NCI-H1417 treated with DMSO at 0.1 percent for 48 hours (cell line): ENCODE measurements at places on chromosomes 5 and 9.

- no peak for DNase-seq
Measured at GRCh38 chr5:60806591-60807243, 37.4 kb downstream of the ELOVL7 start.

- no peak for DNase-seq
Measured at GRCh38 chr9:121985792-121986494, 107.2 kb downstream of the TTLL11 start.

DNA sequence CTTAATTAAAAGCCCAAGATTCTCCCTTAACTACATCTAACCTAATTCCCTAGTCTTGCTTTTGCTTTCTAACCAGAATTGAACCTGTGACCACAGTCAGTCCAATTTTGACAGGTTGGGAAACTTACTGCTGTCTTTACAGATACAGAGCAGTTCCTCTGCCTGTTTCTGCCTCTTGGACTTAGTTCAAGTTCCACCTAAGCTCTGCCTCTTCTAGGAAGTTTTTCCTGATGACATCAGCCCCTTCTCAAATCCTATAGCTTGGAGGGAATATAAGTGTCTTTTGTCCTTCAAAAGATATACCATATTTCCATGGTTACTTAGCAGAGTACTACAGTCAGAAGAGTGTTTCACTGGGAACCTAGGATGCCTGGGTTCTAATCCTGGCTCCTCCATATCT is 31.7 kb downstream of the BRINP1 start:
- DNase-seq = no peak

DNA sequence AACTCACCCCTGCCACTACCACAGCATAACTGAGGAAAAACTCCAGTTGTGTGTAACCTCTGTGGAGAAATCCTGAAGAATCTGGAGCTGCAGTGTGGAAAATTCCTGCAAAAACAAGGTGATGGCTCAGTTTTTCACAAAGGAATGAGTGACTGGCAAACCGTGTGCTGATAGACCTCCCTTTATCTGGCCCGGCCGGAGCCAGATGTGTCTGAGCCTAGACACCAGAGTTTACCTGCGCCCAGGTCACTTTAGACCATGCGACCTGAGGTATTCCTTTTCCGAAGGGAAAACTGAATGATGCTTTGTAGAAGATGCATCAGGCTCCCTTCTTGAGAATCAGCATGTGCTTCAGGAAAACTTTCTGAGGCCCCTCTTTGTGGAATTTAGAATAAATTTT is 16.2 kb downstream of the SLC25A48 start:
- DNase-seq = no peak

GRCh38 chr9:82882138-82882537 is 180.8 kb downstream of the RASEF start:
- DNase-seq = no peak

DNA sequence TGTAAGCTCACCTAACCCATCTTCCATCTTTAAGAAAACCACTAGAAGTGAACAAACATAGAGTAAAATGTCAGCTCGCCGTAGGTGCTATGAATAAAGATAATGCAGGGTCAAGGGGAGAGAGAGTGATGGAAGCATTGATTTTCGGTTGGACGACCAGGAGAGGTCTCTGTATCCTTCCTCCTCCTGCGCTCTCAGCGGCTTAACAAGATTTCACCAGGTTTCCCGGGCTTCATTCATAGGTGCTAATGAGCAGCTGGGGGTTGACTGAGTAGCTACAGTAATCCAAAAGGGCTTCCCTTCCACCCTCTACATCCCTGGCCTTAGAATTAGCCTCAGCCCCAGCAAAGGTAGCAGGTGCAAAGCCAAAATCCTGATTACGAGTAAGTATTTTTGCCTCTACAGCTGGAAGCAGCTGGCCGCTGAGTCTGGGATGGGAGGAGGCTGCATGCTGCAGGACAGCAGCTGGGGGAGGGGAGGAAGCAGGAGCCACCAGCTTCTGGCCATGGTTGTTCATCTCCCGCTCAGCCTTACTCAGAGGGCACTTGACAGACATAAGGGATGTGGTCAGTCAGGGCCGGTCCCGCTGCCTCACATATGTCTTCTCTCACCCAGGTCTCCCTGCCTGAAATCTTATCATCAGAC is 112.0 kb upstream of the IL12B start:
- no peak for DNase-seq

DNA sequence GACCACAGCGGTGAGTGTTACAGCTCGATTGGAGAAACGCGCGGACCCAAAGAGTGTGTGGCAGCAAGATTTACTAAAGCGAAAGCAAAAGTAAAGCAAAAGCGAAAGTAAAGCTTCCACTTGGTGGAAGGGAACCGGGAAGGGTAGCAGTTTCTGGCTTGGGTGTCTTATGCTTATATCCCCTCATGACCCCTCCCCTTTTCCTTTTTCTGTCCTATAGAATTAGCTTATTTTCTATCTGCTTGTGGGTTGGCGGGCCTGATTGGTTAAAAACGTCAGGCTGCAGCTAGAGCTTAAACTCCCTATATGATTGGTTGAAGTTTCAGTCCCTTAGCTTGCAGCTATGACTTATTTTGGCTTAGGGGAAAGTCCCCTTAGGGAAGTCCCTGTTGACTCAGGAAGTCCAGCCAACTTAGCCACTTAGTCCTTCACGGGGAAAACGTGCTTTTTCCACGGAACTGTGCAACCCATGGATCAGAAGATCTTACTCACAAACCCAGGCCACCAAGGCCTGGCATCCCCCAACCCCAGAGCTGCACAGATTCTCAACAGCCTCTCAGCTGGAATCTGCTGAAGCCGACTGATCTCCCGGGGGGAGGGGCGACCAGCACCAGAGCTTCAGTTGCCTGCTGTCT is 114.2 kb upstream of the ADAMTS16 start:
- DNase-seq = no peak

GRCh38 chr5:180172447-180173197 is 36.4 kb downstream of the RASGEF1C start:
- DNase-seq = no peak

DNA sequence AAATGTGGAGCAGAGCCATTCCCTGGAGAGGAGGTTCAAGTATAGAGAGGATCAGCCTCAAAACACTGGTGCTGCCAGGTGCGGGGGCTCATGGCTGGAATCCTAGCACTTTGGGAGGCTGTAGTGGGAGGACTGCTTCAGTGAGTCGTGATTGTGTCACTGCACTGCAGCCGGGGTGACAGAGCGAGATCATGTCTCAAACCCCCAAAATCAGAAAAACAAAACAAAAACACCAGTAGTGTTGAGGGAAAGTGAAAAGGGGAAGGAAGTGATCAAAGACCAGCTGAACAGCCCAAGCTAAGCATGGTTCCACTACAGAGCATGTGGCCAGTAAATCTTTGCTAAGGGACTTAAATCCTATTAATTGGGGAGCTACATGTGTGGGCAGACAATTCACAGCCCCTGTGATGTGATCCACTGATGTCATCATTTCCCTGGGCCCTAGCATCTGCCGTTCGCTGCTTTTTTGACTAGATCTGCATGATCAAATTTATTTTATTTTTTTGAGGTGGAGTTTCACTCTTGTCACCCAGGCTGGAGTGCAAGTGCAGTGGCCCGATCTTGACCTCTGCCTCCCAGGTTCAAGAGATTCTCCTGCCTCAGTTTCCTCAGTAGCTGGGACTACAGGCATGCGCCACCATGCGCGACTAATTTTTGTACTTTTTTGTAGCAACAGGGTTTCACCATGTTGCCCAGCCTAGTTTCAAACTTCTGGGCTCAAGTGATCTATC is 2.7 kb upstream of the PCBD2 start:
- DNase-seq = no peak

- DNase-seq = no peak
Measured at GRCh38 chr9:122329597-122329996, 41.2 kb upstream of the PTGS1 start.

- DNase-seq = no peak
Measured at GRCh38 chr5:100634937-100635534, 99.9 kb downstream of the FAM174A start.

GRCh38 chr5:173746047-173746646 is 129.7 kb upstream of the BOD1 start:
- DNase-seq = no peak

DNA sequence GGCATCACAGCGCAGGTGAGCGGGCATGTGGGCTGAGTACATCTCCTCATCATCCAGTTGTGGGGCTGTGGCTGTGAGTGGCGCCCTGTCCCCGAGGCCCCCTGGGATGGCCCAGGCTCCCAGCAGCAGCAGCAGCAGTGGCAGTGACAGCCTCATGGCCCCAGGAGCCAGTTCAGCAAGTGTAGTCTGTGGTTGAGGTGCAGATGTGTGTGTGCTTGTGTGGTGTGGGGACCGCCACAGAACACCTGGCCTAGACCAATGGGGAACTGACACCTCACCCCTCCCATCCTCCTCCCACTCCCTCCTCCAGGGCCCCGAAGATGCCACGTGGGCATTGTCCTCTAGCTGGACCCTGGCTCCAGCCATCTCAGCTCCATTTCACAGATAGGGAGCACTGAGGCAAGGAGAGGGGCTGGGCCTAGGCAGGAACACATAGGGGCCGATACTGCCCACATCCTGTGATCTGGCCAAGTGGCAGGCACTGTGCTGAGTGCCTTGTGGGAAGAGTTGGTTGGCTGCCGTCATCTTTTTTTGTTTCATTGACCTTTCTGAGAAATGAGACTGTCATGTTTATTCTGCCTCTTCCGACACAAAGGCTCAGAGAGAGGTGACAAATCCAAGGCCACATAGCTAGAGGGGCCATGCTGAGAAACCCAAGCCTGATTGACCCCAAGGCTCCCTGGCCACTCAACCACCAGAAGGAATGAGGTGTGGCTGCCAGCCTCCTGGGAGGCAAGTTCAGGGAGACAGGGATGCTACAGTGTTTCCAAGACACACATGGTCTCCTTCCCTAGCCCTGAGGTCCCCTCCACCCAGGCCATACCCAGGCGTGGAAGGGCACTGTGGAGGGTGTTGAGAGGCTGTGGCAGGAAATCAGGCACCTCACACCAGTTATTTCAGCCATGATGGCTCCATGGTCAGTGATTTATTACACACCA is at the start of gene MZB1:
Gene MZB1, minus strand, starts transcription at position 213 of the 938 bp plus-strand sequence. Its CDS starts 57 bp downstream, at position 156.
- DNase-seq = no peak

DNA sequence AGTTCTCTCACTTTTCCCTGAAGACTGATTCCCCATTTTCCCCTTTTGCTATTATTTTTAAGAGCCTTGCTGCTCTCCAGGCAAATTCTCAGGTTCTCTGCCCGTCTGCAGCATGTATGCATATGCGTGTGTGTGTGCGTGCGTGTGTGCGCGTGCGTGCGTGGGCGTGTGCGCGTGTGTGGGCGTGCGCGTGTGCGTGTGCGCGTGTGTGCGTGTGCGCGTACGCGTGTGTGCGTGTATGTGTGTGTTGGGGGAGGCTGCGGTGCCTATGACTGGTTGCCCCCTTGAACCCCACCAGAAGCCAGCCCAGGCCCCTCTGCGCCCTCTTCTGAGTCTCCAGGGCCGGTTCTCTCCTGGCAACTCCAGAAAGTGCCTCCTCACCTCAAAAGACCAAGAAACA is 987 bp upstream of the FOXI1 start:
- DNase-seq = no peak

DNA sequence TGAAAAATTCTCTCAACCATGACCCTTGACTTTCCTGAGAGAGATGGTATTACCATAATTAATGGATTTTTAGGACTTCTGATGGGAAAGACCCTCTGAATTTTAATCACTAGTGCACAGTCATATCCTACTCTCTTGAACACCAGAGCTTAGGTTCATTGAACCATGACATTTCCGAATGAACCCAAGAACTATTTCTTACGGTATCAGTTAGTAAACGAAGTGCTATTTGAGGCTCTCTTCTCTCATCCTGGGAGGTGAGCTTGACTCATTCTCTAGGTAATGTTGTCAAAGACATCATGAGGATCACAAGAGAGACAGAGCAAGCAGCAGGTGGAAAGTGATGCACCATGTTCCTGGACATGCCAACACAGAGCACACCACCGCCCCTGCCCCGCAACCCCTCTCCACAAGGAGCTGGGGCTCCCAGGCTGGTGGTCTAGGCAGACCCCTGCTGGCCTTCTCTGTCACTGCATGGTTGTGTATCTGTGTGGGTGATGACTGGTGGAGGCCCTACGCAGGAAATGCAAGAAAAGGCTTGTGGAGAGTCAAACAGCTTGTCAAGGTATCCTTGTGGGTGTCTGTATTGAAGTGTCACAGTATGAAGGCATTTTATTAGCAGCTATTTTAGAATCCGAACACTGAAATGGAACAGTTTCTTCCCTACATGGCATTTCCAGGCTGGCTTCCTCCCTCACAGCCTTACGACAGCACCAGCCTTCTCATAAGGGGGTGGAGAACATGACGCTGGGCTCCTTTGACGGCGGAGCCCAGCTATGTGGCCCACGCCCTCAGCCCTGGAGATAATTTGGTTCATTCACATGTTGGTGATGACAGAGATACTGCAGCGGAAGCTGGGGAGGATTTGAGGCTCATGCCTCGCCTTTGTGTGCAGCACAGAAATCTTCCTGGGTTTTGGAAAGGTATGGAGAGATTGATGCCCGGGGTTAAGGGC is 297.6 kb downstream of the NTRK2 start:
- DNase-seq = no peak

GRCh38 chr5:105034401-105034763 is 1471.8 kb upstream of the NUDT12 start:
- no peak for DNase-seq

DNA sequence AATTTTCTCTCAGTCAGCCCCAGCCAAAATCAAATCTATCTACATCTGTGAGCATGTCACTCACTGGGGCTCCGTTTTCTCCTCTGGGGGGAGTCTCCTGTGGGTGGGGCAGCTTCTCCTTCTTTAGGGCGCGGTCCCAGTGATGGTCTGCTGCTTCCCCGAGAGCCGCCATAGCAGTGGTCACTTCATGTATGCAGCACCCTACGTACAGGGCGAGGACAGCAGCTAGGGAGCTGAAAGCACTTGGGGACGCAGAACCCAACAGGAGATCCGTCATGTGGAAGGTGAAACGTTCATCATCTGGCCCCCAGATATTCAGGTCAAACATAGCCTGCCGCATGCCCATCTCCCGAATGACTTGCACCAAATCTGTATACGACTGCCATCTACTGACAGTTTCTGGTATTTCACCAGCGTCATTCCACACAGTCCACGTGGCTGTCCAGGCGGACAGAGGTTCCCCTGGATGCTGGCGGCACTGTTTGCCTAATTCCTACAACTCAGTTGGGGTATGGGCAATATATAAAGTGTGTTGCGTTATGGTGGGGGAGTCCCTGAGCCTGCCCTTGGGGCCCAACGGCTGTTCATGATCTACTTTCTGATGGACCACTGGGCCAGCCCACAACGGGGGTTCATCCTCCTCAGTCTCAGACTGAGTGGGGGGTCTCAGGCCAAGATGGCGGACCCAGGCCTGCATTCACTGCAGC is 795.0 kb downstream of the EFNA5 start:
- no peak for DNase-seq

- DNase-seq = no peak
Measured at GRCh38 chr5:4511996-4512656, 628.0 kb upstream of the ADAMTS16 start.

DNA sequence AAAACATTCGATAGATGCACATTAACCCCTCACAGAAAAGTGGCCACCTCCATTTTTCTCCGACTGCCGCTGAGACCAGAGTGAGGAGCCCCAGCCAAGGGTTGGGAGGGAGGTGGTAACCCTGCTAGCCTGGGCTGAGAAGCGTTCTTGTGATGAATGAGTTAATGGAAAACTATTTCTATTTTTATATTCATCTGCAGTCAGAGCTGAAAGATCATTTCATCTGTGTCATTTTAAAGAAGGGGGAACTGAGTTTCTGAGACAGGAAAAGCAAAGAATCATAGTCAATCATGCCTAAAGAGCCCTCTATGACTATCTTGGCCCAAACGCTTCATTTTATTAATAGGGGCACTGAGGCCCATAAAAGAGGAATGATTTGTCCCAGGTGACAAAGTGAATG is 229.5 kb downstream of the PAPPA start:
- no peak for DNase-seq
